Small intestine (tissue), 16 donors: ENCODE measurements at places on chromosomes 6 and 20. TPM values are rescaled to one million over a fixed set of nuclear protein-coding genes. Genes with fewer than 3 reads are reported as not detected.

Gene GTF2H4
- polyA plus RNA-seq: 22.2 TPM

GRCh38 chr6:169627736-169628607 is 73.9 kb downstream of the WDR27 start:
- no peak for DNase-seq

DNA sequence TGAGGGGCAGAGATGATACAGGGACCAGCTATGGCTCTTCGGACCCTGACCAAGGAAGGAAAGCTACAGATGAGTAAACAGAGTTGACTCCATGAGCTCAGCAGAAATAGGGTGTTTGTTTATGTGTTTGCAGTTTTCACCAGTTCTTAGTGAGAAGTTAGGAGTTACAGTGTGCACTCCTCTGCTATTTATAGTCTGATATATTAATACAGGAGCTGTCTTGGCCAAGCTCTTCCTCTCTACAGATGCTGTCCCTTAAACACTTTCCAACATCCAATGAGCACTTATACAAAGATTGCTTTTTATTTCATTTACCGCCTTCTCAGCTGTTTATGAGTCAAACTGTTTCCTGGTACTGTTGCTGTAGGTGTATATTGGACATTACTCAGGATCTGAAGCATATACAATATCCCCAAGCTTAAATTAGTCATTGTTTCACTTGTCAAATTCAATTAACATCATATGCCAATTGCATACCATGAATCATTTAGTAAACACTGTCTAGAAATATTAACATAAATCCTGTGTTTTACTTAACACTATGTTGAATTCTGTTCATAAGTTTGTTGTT is 618.0 kb downstream of the PRKN start:
- DNase-seq: no peak

- no peak for DNase-seq
These were observed 19.7 kb downstream of the TRAF3IP2 start for GRCh38 chr6:111585974-111586315.

Gene C6orf163
- 0.52 TPM for polyA plus RNA-seq

Gene FOXP4
- polyA plus RNA-seq: 13.8 TPM

Gene RIMS4
- not detected for polyA plus RNA-seq

GRCh38 chr6:155779456-155779855 is 323.8 kb upstream of the NOX3 start:
- no peak for DNase-seq

- no peak for DNase-seq
These were observed 471.9 kb downstream of the QKI start for GRCh38 chr6:163886428-163886827.

- DNase-seq: no peak
These were observed 459.1 kb upstream of the CDH4 start for GRCh38 chr20:60792941-60793340.

GRCh38 chr6:111727802-111728201 is 122.1 kb upstream of the TRAF3IP2 start:
- no peak for DNase-seq

Gene CALHM5
- polyA plus RNA-seq: 0.66 TPM

Gene FLRT3
- 2.9 TPM for polyA plus RNA-seq

- DNase-seq: peak; percentile 27
These were observed 81.7 kb downstream of the COL9A1 start for GRCh38 chr6:70221025-70221714.

- no peak for DNase-seq
These were observed 32.1 kb downstream of the CEP250 start for GRCh38 chr20:35487479-35487878.

Gene RNGTT
- polyA plus RNA-seq: 4.0 TPM

DNA sequence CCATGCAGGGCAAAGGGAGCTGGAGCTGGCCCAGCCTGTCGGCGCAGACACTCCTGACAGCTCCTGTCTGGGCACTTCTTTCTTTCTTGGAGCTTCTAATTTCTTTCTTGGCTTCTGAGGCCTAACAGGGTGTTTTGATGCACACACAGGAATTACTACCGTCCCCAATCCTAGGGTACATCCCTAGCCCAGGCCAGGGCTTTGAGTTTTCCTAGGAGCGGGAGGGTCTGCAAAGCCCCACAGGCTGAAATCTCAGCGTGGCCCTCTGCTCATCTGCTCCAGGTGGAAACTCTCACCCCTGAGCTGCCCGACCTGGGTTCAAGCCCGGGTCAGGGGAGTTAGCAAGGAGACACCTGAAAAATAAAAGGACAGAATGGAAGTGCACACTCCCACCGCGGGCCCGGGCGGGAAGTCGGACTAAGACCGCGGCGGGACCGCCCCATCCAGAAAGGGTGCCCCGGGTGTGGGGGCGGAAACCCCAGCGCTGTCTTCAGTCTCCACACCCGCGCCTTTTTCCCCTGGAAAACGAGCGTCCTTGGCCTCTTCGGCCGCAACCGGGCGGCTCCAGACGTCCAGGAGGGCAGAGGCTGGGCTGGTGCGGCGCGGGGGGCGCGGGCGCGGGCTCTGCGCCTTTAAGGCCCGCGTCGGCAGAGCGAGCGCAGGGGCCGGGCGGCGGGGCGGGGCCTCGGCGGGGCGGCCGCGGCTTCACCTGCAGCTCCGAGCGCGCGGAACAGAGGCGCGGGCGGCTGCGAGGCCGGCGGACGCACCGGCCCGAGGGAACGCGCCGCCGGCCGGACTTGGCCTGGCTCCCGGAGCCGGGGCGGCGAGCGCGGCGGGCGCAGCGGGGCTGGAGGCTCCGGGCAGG is at the start of gene CDH4:
Gene CDH4, plus strand, starts transcription at position 733 of the 865 bp plus-strand sequence.
- DNase-seq: peak; percentile 20

DNA sequence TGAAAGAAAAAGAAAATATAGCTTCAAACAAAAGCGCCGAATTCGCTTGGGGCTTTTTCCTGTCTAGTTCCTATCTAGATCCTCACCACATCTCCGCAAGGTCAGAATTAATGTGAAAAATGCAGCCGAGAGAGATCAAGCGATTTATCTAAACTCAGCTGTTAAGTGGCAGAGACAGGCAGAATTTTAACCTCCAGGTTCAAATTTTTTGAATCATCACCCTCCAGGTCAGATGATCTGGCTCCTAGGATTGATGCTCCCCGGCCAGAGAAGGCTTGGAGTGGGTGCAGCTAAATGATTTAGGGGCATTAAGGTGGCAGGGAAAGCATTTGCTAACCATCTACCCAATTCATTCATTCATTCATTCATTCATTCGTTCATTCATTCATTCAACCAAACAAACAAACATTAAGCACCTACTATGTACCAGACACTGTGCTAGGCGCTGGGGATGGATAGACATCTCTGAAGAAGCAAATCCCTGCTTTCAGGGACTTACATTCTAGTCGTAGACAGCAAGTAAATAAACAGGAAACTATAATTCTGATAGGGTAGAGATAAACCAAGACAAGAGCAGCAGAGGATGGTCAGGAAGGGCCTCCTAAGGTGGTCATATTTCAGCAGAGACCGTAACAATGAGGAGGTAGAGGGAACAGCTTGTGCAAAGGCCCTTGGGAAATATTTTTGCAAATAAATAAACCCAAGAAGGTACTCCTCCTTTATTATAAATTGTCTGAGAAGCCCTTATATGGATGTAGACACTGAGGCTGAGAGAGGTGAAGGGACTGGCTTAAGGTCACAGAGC is 672 bp upstream of the UBE2V1 start:
- no peak for DNase-seq

- DNase-seq: no peak
These were observed 274.3 kb downstream of the CD109 start for GRCh38 chr6:73969971-73970970.

Gene SMLR1
- 34.4 TPM for polyA plus RNA-seq

Gene VEGFA
- polyA plus RNA-seq: 107 TPM

Gene PSMB9
- polyA plus RNA-seq: 21.4 TPM

GRCh38 chr6:157961153-157961831 is 20.4 kb upstream of the SYNJ2 start:
- no peak for DNase-seq

Gene MICB
- polyA plus RNA-seq: 0.69 TPM

Gene ADRM1
- 44.5 TPM for polyA plus RNA-seq

- DNase-seq: no peak
These were observed 33.3 kb upstream of the GRM4 start for GRCh38 chr6:34179106-34179720.

Gene SLC22A2
- polyA plus RNA-seq: 0.04 TPM

DNA sequence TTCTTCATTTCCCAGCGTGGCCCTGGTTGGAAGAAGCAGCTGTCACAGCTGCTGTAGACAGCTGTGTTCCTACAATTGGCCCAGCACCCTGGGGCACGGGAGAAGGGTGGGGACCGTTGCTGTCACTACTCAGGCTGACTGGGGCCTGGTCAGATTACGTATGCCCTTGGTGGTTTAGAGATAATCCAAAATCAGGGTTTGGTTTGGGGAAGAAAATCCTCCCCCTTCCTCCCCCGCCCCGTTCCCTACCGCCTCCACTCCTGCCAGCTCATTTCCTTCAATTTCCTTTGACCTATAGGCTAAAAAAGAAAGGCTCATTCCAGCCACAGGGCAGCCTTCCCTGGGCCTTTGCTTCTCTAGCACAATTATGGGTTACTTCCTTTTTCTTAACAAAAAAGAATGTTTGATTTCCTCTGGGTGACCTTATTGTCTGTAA is 292.7 kb downstream of the ESR1 start:
- no peak for DNase-seq

- no peak for DNase-seq
These were observed 53.9 kb downstream of the PXDC1 start for GRCh38 chr6:3697609-3698008.

Gene ENPP1
- polyA plus RNA-seq: 11.4 TPM

Gene C4B
- polyA plus RNA-seq: 32.8 TPM

GRCh38 chr6:168095171-168095691 is 16.2 kb upstream of the FRMD1 start:
- no peak for DNase-seq

DNA sequence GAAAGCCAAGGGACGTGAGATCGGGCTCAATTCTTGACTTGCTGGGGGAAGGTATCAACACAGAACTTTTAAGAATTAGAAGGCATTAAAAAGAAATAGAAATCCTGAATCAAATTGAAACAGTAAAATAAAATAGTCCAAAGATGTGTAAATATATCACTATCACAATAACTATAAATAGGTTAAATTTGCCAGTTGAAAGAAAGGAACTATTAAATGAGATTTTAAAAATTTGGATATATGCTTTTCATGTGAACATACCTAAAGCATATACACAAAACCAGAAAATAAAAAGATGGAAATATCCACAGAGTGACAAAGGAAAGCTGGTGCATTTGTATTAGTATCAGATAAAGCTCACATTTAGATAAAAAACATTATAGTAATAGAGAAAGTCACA is 152.4 kb upstream of the ESR1 start:
- no peak for DNase-seq

DNA sequence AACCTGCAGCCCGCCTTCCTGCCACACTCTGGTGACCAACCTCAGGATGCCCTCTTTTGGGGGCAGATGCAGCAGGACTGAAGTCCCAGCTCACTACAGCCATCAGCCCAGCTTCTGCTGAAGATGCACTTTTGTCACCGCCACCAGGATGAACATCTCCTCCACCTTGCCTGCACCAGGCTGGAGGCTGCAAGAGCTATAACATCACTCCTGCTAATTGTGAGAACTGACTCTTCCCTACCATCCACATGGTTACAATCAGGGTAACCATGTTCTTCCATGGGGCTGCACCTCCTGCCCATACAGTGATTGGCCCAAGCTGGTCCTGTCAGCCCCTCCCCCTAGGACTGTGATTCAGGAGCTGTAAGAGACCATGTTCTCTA is 2.0 kb upstream of the ACTL10 start:
- DNase-seq: no peak

DNA sequence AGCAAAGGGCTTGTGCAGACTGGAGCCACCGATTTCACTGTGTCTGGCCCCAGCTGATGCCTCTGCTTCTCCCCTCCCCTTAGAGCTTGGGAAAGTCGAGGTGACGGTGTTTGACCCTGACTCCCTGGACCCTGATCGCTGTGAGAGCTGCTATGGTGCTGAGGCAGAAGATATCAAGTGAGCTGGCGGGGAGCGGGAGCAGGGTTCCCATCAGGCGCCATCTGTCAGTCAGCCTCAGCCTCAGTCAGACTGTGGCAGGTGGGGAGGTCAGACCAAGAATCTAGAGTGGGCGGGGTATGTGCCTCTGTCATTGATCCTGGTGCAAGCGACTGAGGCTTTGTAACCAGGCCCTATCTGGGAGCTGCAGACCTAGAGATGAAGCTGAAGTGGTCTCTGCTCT is 5.5 kb downstream of the ERGIC3 start:
- DNase-seq: no peak

DNA sequence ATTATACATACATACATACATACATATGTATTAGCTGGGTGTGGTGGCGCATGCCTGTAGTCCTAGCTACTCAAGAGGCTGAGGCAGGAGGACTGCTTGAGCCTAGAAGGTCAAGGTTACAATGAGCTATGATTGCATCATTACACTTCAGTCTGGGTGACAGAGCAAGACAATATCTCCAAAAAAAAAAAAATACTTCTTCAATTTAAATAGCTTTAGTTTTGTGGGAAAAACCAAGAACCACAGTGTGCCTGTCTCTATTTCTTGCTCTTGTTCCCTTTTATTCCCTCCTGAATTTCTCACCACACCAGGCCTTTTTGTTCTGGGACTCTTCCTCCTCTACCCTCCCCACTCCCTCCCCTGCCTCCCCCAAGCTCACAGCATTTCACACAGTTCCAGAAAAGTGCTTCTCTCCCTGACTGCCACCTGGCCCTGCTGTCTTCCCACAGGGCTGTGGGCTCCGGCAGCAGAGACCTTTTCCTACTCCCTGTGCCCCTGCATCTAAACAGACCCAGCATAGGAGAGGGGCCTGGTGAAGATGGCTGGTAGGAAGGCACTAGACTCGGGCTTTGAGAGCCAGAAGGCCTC is 1.3 kb downstream of the C20orf203 start:
- no peak for DNase-seq

DNA sequence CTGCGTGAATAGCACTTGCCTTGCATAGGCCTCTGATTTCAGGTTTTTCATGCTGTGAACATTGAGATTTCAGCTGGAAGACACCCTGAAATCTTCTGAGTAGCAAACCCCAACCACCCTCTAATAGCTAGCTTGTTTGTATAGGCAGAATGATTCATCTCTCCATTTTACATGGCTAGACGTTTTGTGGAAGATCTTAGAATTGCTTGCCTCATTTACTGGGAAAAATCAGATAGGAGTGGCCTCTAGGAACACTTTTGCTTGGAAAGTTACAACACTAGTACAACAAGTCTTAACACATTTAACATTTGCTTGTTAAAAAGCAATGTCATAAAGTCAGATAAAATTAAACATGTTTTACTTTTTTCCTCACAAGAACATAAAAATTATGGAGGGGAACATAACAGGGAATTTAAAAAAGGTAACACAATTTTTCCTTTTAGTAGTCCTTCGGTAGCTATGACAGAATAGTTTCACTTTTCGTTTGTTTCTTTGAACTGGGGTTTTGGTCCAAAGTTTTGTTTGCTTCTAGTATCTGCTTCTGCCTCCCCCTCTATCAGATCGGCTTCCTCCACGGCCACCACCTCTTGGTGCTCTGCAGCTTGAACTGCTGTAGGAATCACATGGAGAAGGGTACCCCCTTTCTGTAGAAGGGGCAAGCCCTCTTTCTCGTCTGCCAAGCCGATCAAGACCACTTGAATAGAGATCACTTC is 102.2 kb upstream of the PTCHD4 start:
- DNase-seq: peak; percentile 18

Gene MAN1A1
- 43.4 TPM for polyA plus RNA-seq
